ENCODE measurements at places on chromosomes 12 and 14. TPM values are rescaled to one million over a fixed set of nuclear protein-coding genes. Genes with fewer than 3 reads are reported as not detected.

Gene RNF212B
- total RNA-seq = not detected

Gene MDM1
- total RNA-seq = 21.2 TPM

Gene SIX4
- 0.10 TPM for total RNA-seq

Gene GLT1D1
- total RNA-seq = 0.48 TPM

Gene SCN8A
- total RNA-seq = 1.3 TPM

Gene FITM1
- total RNA-seq = 0.46 TPM

Gene LMO3
- total RNA-seq = not detected

Gene RTL1
- not detected for total RNA-seq

Gene KRT74
- not detected for total RNA-seq

Gene BRI3BP
- total RNA-seq = 41.0 TPM

Gene KCNH5
- total RNA-seq = not detected

Gene HRK
- total RNA-seq = not detected

Gene PIWIL1
- total RNA-seq = not detected

Gene COPZ1
- 106 TPM for total RNA-seq

Gene SUOX
- 2.7 TPM for total RNA-seq

Gene TM9SF1
- 30.7 TPM for total RNA-seq

Gene CKAP4
- total RNA-seq = 15.3 TPM

Gene RNASE1
- not detected for total RNA-seq

Gene MGST1
- total RNA-seq = not detected

Gene SLC41A2
- 8.3 TPM for total RNA-seq

Gene TIGAR
- 18.9 TPM for total RNA-seq

Gene USP30
- 8.5 TPM for total RNA-seq

Gene STAT6
- total RNA-seq = 260 TPM

Gene SLC2A3
- total RNA-seq = 172 TPM

Gene HOXC12
- total RNA-seq = not detected

Gene ACVRL1
- not detected for total RNA-seq

Gene LEMD3
- 21.2 TPM for total RNA-seq

Gene MSRB3
- not detected for total RNA-seq

Data from activated CD8-positive, alpha-beta memory T cell treated with anti-CD3 and anti-CD28 coated beads for 36 hours (primary cell).